ENCODE measurements at places on chromosomes 7 and 10.

DNA sequence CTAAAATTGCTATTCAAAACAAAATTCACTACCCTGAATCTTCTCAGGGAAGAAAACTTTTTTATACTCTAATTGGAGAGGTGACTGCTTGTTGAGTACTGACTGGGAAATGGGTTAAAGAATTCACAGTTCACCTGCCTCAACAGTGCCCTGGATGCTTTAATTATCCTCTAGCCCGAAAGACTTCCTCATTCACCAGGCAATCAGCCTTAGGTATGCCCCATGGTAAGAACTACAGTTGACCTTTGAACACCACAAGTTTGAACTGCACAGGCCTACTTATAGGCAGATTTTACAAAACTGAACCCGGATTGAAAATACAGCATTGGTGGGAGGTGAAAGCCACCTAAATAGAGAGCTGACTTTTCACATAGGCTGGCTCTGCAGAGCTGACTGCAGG, 175.3 kb downstream of the ELAPOR2 start:
- no peak for DNase-seq

GRCh38 chr10:30026578-30026977, 32.8 kb downstream of the JCAD start:
- DNase-seq: no peak

DNA sequence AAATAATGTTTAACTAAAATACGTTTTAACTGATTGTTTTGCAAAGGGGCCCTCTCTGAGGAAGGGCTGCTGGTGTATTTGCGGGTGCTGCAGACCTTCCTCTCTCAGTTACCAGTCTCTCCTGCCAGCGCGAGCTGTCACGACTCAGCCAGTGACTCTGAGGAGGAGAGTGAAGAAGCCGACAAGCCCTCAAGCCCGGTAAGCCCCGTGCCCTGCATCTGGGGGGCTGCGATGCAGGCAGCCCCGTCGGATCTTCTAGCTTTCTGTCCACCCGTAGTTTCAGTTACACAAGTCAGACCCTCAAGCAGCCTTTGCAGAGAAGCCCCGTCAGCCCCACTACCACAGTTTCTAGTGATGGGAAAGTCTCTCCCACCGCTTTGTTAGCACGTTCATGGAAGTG, 45.1 kb downstream of the UBE3C start:
- DNase-seq: no peak

GRCh38 chr7:27173956-27174873, at the start of gene HOXA10:
HOXA10 (minus strand) TSS chr7:27174320; CDS start chr7:27174306, 14 bp downstream.
- DNase-seq: no peak

- no peak for DNase-seq
These were observed 111.5 kb downstream of the CCNY start for GRCh38 chr10:35447693-35448407.

Measured in stimulated activated CD8-positive, alpha-beta memory T cell treated with anti-CD3 and anti-CD28 coated beads, Interleukin-15, amount 100 ng/mL, for 48 hours (primary cell).